ENCODE measurements at places on chromosomes 5 and 9.

DNA sequence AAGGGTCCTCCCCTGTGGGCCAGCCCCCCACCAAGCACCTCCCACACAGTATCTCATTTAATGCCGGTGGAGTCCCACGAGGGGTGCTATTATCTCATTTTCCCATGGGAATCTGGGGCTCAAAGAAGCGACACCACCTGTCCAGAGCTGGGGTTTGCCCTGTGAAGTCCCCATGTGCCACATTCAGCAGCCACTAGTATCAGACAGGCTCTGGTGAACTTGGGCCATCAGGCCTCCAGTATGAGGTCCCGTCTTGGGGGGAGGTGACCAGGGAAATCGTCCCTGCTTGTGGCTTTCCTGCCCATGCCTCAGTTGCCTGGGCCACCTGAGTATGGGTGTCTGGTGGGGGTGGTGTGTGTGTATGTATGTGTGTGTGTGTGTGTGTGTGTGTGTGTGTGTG is 222.7 kb downstream of the PBX3 start:
- DNase-seq = no peak

- DNase-seq = no peak
Measured at GRCh38 chr9:89600831-89601230, 4.0 kb upstream of the GADD45G start.

GRCh38 chr5:124748687-124749594 is 2.5 kb upstream of the ZNF608 start:
- DNase-seq = peak; percentile 98

GRCh38 chr5:88399561-88399960 is 130.9 kb upstream of the TMEM161B start:
- DNase-seq = no peak

DNA sequence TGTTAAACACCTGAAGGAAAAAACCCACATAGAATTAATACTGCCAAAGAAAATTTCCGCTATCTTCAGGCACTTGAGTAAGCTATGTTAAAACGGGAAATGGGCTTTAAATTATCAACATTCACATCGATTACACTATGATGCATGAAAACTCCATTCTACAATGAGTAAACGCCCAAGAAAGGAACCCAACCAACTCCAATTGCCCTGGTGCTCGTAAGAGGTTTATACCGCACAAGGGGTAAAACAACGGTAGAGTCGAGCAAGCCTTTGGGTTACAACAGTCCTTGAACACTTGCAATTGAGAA is 1.0 kb downstream of the AGTPBP1 start:
- DNase-seq = no peak

DNA sequence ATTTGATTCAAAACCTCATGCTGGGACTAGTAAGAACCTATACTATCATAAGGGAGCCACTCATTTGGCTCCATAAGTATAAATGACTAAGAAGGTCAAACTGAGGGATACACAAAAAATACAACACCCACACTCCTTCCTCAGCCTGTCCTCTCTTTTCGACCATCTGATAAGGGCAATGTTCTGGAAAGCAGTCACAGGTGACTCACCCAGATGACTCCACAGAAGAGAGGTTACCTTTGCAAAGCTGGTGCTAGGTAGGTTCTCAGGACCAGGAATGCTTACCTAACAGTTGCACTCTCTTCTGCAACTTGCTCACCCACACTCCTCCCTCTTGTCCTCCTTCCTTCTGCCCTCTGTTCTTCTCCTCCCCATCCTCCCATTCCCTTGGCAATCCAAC is 32.9 kb downstream of the LHFPL2 start:
- DNase-seq = no peak

DNA sequence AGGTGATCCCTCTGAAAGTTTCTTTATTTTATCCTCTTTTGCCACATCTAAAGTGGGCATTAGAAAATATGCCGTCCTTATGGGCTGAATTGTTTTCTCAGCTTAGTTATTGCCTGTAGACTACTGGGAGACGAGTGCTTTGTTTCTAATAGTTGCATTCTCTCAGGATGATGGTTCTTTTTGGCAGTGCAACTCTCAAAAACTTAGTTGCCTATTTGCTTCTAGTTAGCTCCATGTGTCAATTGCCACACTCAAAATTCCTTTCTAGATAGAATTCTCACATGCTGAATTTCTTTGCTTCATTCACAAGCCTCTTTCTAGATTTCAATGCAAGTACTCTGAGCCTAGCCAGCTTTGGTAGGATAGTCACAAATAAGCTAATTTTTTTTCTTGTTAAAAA is 155.5 kb downstream of the FGF10 start:
- DNase-seq = no peak

GRCh38 chr5:32933692-32934091 is 222.6 kb downstream of the NPR3 start:
- DNase-seq = no peak

DNA sequence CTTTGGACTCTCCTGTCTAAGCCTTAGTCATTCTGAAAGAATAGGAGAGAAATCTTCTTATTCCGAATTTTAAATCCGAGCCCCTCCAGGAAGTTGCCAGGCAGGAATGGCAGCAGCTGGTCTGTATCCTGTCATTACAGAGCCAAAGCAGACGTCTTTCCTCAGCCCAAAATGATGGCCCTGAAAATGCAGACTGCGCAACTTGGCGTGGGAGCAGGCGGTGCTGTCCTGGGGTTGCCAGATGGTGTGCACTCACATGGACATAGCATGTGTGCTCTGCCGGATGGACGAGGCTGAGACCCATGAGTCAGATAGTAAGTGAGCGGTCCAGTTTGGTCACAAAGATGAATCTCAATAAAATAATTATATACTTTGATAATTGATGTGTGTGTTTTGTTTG is 410.4 kb downstream of the KCTD16 start:
- DNase-seq = no peak

GRCh38 chr5:174990909-174991308 is 266.5 kb downstream of the MSX2 start:
- DNase-seq = no peak

- DNase-seq = no peak
Measured at GRCh38 chr9:107119735-107120134, 163.3 kb upstream of the RAD23B start.

DNA sequence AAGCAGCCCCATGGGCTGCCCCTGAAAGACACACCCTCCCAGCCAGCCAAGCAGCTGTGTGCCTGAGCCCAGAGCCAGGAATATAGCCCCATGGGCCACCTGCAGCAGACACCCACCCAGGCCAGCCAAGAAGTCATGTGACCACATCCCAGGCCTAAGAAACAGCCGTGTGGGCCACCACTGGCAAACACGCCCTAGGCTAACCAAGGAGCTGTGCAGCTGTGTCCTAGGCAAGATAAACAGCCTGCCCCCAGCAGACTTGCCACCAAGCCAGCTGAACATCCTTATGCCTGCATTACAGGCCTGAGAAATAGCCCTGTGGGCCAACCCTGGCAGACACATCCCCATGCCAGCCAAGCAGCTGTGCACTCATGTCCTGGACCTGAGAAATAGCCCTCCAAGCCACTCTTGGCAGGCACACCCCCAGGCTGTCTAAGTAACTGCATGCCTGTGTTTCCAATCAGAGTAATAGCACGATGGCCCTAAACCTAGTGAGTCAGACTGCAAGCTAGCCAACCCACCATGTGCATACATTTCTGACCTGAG is 143.0 kb downstream of the ADAMTS6 start:
- peak; percentile 67 for DNase-seq
